Right renal cortex interstitium (tissue), 3 donors: ENCODE measurements at places on chromosomes 12 and 14. TPM values are rescaled to one million over a fixed set of nuclear protein-coding genes. Genes with fewer than 3 reads are reported as not detected.

Gene ZC2HC1C
- polyA plus RNA-seq, result 7.3 TPM

Gene GALC
- polyA plus RNA-seq, result 46.6 TPM

Gene USP30
- 21.8 TPM for polyA plus RNA-seq

Gene BCL11B
- polyA plus RNA-seq, result 2.0 TPM

Gene LIN7A
- polyA plus RNA-seq, result 20.3 TPM

Gene SDS
- not detected for polyA plus RNA-seq
